ENCODE measurements at places on chromosomes 1 and 21.

- DNase-seq, result no peak
Observed at GRCh38 chr1:224651188-224651587, 35.1 kb downstream of the CNIH3 start.

- no peak for DNase-seq
Observed at GRCh38 chr1:81974222-81974841, 173.6 kb downstream of the ADGRL2 start.

GRCh38 chr1:4010814-4011605 is 110.9 kb upstream of the C1orf174 start:
- no peak for DNase-seq

DNA sequence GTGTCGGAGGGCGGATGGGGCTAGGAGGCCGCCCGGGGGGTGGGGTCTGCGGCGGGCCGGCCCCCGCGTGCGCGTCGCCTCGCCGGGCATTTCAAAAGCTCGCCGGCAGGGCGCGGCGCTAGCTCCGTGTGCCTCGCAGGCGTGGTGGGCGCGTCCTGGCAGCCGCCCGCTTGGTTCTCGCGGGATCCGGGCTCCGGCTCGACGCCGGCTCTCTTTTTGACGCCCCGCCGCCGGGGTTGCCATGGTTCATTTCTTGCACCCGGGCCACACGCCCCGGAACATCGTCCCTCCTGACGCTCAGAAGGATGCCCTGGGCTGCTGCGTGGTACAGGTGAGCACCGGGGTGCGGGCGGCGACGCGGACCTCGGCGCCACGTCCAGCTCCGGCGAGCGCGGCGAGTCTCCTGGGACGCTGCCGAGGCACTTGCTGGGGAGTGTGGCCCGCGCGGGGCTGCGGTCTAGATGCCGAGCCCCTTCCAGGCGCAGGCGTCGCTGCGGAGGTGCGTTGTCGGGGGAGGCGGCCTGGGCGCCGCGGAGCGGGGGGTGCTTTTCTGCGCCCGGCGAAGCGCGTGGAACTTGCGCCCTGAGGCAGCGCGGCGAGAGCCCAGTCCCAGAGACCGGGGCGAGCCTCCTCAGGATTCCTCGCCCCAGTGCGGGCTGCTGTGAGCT is at the start of gene ZYG11A:
TSS of gene ZYG11A (plus strand) at position 118 of the 668 bp plus-strand sequence. CDS start at position 242, 124 bp downstream.
- no peak for DNase-seq

- no peak for DNase-seq
Observed at GRCh38 chr1:44905276-44905675, 62.2 kb upstream of the PTCH2 start.
